Activated naive CD8-positive, alpha-beta T cell treated with anti-CD3 and anti-CD28 coated beads for 36 hours (primary cell): ENCODE measurements at places on chromosomes 5 and 9. TPM values are rescaled to one million over a fixed set of nuclear protein-coding genes. Genes with fewer than 3 reads are reported as not detected.

DNA sequence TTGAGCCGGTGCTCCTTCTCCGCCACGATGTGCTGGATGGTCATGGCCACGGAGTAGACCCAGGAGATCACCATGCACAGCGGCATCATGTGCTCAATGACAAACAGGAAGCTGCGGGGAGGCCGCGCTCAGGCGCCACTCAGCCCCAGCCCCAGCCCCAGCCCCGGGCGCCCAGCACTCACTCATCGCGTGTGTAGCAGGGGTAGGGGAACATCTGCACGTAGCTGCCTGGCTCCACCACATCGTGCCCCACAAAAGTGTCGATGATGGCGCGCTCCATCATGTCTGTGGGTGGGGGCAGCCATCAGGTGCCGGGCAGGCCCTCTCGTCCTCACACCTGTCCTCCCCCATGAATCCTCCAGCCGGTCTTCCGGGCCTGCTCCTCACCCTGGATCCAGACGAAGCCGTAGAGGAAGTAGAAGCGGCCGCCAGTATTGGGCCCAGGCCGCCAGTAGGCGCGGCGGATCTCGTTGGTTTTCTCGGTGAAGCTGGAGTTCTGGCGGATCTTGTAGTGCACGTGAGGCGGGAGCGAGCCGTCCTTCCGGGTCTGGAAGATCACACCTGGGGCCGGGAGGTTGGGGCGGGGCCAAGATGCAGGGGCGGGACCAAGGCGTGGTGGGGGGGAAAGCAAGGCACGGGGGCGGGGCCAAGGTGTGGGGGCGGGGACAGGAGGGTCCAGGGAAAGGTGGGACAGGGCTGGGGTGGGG lies 10.1 kb downstream of the ABCA2 start:
- no peak for DNase-seq

The SLC46A2 gene
- total RNA-seq = not detected

DNA sequence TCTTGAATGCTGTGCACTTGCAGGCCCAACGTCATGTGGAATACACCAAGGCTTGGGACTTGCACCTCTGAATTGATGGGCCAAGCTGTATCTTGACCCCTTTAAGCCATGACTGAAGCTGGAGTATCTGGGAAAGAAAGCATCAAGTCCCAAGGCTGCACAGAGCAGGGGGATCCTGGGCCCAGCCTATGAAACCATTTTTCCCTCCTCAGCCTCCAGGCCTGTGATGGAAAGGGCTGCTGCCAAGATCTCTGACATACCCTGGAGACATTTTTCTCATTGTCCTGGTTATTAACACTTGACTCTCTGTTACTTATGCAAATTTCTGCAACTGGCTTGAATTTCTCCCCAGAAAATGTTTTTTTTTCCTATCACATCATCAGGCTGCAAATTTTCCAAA lies 174.0 kb upstream of the SNX2 start:
- no peak for DNase-seq

DNA sequence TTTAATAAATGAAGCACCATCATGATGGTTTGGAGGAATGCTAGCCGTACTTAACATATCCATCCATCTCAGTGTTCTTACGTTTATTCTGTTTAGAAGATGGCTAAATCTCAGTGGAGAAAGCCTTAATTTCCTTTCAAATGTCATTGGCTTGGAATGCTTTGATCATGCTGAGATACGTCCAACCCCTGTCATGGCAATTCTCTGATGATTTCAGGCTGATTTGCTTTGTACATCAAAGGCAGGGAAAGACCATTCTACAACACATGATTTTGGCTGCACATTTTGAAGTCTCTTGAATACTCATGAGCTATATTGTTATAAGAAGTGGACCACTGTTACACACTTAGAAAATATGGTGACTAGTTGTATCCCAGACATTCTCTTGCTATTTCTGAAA lies 1048.4 kb downstream of the MAT2B start:
- DNase-seq = no peak

The RFX3 gene
- 10.4 TPM for total RNA-seq

The ANKRD33B gene
- total RNA-seq = 9.8 TPM

GRCh38 chr5:68657055-68657961 lies 436.5 kb upstream of the SLC30A5 start:
- no peak for DNase-seq

- DNase-seq = no peak
Measured at GRCh38 chr9:107708791-107709190, 219.2 kb upstream of the KLF4 start.

DNA sequence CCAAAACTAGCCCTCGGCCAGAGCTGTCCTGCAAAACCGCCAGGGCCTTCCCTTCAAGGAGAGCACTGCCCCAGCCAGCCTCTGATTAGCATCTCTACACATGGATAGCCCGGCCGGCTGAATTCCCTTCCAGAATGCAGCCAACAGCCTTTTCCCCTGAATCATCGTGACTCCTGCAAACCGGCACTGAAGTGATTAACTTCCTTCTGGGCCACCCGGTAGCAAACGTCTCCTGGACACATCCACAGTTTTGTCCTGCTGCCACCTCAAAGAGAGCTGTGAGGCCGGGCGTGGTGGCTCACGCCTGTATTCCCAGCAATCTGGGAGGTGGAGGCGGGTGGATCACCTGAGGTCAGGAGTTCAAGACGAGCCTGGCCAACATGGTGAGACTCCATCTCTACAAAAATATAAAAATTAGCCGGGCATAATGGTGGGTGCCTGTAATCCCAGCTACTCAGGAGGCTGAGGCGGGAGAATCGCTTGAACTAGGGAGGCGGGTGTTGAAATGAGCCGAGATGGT lies 21.1 kb upstream of the EEIG1 start:
- DNase-seq = no peak

The SOX30 gene
- total RNA-seq = not detected

DNA sequence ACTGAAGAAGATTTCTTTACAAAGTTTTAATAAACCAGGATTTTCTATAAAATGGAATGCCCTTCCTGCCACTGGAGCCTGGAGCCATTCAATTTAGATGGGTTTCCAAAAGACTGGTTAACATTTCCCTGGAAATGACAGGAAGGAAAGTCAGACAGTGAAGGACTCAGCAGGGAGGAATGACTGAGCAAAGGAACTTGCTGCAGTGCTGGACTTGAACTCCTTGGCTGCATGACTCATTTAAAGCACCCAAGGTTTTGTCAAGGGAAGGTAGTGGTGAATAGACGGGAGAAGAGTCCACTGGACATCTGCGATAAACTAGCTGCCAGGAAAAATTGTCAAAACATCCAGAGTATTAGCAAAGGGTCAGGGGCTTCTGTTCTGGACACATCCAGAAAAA lies 163.8 kb upstream of the SLC28A3 start:
- no peak for DNase-seq

DNA sequence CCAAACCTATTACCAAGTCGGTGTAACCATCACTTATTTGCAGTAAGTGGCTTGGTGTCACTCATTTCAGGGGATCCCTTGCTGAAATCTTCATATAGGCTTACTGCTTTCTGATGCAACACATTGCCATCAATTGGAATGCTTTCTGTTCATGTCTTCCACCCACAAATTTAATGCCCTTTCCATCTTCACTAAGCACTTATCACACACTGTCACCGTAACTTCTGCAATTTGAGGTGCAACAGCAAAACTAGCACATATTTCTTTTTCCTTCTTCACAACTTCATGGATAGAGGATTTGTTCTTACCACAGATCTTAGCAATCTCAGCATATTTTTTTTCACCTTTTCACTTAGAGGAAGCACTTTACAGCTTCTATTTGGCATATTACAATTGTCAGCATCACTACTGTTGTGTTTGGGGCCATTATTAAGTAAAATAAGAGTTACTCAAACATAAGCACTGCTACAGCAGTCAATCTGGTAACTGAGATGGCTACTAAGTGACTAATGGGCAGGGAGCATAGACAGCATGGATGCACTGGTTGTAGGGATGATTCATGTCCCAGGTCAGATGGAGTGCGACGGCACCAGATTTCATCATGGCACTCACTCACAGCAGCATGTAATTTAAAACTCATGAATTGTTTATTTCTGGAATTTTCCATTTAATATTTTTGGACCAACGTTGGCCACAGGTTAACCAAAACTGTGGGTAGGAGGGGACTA lies 70.1 kb downstream of the PIP5K1B start:
- no peak for DNase-seq

The NME5 gene
- not detected for total RNA-seq

The FIBCD1 gene
- total RNA-seq = not detected

The RNF183 gene
- total RNA-seq = not detected

- no peak for DNase-seq
Measured at GRCh38 chr5:19229179-19229835, 758.7 kb downstream of the CDH18 start.

DNA sequence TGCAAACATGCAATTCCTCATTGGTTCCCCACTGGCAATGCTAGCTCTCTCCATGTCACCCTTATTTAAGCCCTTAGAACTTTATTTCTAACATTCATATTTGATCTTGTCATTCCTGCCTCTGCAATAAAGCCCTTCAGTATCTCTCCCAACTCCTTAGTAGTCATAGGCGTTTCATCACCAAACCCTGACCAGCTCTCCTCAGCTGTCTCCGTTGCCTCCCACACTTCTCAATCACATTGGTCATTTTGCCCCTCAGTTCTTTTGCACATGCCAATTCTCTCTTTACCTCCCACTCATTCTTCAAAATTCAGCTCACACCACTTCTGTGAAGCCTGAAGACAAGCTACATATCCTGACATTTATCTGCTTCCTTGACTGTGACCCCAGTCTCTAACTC lies 2.8 kb upstream of the RUSC2 start:
- DNase-seq = no peak

DNA sequence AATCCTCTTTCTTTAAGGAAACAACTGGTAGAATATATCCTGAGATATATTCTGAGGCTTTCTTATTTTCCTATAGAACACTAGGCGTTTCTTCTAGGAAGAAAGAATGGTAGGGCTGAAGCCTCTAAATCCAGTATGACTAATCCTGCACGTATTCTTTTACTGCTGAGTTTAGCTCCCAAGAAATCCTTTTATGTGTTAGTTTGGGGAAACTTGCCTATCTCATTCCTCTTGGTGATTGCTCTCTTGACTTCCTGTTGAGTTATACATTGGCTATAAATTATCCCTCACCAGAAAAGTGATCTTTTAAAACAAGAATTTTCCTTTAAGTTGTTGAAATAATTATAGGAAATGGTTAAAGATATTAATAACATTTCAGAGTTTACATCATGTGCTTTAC lies 422.9 kb downstream of the TMEM161B start:
- no peak for DNase-seq

DNA sequence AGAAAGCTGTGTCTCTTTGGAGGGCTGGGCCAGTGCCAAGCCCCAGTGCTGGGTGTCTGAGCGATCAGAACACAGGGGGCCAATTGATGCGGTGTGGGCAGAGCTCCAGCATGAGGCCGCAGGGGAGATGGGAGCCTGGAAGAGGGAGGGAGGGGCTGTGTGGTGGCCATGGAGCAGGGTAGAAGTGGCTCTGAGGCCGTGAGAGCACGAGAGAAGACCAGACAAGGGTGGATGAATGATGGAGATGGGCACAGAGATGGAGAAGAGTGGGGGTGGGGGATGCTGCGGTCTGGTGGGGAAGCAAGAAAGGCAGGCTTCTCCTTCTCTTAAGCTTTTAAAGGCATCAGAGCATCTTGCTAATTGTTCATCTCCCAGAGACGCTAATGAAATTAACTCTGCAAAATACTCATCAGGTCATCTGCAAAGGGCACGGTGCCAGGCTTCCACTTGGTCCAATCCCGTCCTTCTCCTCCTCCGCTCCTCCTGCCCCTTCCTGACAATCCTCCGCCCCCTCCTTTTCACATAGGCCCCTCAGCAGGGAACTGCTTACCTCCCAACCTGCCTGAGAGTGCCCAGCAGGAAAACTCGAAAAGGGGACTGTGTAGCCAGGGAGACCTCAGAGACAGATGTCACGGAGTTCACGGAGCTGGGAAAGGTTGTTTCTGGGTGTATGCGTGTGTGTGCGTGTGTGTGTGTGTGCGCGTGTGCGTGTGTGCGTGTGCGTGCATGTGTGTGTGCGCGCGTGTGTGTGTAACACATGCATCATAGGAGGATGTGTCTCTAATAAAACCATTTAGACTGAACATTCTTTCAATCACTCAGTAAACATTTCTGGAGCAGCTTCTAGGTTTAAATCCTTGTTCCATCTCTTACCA lies 7.1 kb upstream of the UNC5A start:
- DNase-seq = no peak

DNA sequence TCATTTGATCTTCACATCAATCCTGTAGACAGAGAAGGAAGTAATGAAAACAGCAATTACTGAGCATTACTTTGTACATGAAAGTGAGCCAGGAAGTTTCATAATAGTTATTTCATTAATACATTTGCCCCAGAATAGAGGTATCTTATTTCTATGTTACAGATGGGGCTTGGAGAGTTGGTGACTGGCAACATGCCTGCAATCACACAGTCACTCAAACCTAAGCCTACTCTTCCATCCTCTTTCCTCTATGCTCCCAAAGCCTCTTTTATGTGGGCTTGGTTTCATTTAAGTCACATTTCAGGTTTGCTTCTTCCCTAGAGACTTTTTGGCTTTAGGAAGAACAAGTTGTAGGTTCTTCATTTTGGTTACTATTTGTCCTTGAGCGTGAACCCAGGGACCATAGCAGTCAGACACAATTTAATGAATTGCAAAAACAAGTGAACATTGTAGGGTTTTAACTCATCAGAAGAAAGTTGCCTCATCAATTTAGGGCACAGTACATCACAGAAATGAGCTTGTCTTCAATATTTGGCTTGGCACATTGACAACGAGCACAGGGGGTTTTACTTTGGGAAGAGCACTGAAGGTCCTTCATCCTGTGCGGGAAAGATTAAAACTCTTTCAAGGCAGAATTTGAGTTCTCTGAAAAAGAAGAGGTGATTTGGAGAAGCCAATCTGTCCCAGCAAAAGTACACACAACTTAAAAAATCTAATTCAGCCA lies 381.1 kb downstream of the TMEM38B start:
- DNase-seq = no peak

DNA sequence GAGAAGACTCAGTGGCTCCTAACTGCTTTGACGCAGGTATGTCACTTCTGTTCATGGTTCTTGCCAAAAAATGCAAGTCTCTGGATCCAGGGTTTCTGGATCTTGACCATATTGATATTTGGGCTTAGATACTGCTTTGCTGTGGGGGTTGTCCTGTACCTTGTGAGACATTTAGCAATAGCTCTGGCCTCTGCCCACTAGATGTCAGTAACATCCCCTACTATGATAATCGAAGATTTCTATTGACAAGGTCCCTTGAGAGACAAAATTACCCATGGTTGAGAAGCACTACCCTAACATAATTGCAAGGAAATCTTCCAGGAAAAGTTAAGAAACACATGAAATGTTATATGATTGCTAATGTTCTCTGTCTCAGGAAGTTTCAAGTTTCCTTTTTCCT lies 285.4 kb downstream of the TMEM232 start:
- no peak for DNase-seq
